Hypothalamus (tissue), 51 donors: ENCODE measurements at places on chromosomes 2 and 18.
A peak's percentile ranks its signal among the peaks of the same experiment; 100 is the strongest.

DNA sequence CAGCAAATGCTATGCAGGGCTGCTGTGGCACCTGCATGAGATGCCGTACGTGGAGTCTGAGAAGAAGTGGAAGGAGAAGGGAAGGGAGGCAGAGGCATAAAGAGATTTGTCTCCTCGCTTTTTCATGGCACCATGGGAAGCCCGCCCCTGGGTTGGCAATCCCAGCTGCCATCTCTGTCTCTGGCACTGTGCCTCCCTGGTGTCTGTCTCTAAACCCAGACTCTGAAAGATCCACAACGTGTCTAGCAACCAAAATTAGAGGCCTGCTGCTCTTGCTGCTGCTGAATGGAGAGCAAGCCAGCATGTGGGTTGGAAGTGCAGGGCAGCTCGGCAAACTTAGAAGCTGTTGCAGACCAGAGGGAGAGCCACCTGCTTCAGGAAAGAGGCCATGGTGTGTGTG lies 53.1 kb downstream of the INO80C start:
- peak; percentile 18 for DNase-seq

- DNase-seq: no peak
Measured at GRCh38 chr18:8962855-8963635, 139.5 kb upstream of the NDUFV2 start.

DNA sequence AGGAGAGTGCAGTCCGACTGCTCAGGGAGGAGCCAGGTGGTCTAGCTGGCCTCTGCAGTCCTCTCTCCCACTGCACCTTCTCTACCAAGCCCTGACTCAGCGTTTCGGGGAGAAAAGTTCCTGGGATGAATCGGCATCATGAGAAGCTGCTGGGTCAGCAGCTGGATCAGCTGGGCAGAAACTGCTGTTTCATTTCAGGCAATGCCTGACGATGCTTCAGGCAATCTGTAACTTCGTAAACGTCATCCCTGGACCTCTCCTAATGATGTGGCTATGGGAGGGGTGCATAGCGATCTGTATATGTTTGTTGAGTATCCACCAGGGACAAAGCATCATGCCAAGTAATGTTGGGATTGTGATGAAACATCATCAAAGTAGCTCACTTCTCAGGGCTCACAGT lies 20.7 kb downstream of the LIPG start:
- no peak for DNase-seq

DNA sequence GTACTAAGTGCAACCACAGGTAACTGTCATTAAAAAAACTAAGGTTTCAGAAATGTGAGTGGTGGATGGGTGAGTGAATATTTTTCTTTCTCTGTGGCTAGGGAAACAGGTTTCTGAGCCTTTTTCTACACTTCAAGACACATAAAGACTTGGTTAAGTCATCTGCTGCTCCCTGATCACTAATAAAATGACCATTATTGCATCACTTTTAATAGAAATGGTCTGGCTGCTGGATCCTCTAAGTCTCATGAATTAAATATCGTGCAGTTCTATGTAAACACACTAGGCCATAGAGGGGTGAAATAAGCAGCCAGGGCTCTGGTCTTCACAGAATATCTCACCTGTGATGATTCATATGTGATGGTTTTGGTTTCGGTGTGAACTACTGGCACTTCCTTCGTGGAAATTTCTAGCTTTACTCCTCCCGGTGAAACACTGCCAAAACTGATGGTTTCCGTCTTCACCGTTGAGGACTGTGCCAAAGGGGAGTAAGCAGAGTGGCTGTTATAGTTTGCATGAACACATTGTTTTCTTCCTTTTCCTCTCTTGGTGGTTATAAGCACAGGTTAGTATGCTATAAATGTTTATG lies 100.4 kb upstream of the ZBTB14 start:
- DNase-seq: no peak

- DNase-seq: no peak
Measured at GRCh38 chr2:163734881-163735684, 725 bp downstream of the FIGN start.

GRCh38 chr2:230990899-230991150 lies 5.1 kb upstream of the SPATA3 start:
- DNase-seq: no peak

GRCh38 chr2:228549441-228550007 lies 368.0 kb upstream of the SPHKAP start:
- no peak for DNase-seq

- DNase-seq: no peak
Measured at GRCh38 chr2:179825494-179825893, 35.9 kb downstream of the ZNF385B start.

DNA sequence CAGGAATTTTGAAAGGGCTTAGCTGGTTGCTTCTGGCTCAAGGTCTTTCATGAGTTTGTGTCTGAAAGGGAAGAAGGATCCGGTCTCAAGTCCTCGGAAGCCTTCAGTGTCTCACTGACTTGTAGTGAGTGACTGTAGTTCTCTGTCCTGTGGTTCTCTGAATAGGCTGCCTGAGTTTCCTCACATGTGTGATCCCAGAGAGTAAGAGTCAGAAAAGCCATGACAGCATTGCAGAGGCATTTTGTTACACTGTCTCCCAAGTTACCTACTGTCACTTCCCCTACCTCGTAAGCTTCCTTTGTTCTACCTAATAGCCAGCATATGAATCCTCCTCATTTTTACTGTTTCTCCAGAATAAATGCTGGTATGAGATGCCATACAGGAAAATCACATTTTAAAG lies 709.1 kb upstream of the CHAC2 start:
- DNase-seq: no peak

DNA sequence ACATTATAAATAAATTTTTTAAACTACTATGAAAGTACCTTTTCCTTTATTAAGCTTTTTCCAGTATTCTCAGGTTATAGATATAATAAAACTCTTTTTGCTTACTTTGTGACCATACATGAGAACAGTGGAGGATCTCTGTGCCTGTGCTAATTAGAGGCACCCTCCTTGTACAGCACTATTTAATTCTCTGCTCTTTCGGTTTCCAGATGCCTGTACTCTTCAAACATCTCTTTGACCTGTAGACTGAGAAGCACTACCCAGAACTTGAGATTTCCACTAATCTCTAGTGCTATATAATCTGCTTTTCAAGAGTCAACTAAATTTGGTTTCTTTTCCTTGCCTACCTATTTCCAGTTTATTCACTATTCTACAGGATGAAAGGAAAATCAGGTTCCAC lies 131.1 kb downstream of the GULP1 start:
- DNase-seq: no peak

DNA sequence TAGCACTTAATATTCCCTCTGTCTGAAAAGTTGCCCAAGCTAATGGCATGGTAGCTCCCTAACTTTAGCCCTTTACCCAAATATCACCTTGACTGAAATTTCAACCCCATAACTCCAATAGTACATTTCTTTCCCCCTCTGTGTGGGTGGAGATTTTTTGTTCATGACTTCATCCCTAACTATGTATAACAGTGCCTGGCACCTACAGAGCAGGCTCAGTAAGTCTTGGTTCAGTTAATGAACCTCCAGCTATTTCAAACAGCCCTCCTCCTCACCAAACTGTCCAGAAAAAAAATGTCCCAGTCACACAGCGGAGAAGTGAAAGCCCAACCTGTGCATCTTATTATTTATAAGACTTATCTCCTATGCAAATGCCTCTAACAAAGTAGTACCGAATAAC lies 18.6 kb downstream of the BUB1 start:
- DNase-seq: no peak

GRCh38 chr2:41870265-41870585 lies 177.6 kb upstream of the PKDCC start:
- DNase-seq: no peak

DNA sequence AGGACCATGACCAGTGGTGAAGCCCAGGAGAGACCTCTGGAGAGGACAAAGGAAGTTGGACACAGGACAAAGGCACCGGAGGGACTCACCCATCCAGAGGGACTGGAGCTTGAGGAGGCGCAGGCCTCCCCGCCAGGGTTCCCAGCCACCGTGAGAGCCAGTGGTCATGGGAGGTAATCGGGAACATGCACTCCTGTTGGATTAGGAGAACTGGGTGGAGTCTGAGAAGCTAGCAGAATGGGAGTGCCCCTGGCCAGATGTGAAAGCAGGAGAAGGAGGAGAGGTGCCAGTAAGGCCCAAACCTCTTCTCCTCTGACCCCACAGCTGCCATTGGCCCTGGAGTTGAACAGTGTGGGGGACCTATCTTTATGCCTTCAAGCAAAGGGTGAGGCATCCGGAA lies 20.3 kb downstream of the POU3F3 start:
- no peak for DNase-seq

DNA sequence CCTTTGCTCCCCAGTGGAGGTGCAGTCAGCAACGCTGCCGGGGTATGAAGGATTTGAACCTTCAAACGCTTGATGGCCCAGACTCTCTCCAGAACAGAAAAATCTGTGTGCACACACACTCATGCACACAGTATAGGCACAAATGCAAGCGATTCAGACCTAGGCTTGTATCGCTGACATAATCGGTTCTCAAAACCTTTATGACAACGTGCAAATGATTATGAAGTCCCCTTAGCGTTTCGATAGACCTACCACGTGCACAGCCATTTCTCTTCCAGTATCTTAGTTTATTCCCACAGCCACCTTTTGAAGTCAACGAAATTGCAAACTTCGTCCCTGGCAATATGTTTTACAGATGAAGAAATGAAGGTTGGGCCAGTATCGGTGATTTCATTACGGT lies 138.9 kb upstream of the MYCN start:
- no peak for DNase-seq

DNA sequence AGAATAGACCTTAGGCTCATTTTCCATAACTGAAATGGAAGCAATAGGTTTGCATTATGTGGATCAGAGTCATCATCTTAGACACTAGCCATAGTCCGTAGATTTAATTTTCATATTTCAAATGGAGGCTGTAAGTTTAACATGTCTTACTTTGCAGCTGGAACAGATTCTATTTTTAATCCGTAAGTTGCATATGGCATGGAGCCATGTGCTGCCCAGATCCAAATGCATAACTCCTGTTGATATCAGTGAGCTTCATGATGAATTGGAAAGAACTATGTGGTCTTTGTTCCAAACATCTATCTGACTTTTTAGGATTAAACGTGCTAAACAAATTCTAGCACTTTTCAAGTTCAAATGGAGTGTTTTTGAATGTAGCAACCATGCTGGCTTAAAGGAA lies 43.4 kb downstream of the MEIS1 start:
- DNase-seq: no peak

GRCh38 chr2:191126386-191127085 lies 24.3 kb downstream of the STAT4 start:
- DNase-seq: no peak

- DNase-seq: no peak
Measured at GRCh38 chr18:36527740-36528455, 230.4 kb downstream of the FHOD3 start.

DNA sequence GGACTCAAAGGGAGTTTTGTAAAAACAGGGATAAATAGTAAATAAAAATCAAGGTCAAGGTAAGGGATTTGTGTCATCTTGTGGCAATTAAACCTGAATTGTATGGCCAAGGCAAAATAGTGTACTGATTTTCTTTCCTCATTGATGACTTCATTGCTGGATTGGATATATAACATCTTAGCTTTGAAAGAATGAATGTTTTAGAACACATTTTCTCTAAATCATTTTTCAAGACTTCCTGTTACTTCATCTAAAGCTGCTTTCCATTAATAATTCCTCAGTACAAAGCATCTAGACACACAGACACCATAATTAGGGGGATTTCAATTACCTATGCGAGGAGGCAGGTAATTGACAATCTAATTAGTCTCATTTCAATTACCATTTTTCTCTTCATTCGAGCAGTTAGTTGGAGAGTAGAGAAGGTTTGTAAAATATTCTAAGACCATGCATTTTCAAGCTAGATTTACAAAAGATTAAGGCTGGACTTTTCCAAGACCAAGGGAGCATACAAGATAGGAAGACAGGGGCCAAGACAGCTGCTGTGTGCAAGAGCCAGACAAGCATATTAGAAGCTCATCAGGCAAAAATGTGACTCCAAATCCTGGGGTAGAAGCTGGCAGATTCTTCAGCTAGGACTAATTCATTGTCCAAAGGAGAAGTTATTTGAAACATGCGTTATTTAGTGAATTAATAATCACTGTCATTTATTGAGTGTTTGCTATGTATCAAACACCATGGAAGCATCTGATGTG lies 253.6 kb downstream of the EPHA4 start:
- DNase-seq: no peak

GRCh38 chr18:58726671-58727070 lies 55.4 kb downstream of the MALT1 start:
- DNase-seq: no peak

DNA sequence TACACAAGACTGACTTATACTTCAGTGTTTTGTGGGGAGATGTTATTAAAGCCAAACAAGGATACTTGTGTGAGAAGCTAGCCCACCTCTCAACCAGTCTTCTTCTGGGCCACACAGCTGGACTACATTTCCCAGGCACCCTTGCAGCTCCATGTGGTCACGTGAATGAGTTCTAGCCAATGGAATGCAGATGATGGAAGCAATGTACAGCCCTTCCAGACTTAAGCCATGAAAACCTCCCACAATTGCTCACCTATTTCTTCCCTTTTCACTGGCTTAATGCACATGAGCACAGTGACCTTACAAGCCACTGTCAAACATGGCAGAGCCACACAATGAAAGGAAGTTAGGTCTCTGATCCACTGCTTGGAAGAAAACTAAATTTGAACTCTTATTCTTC lies 20.4 kb upstream of the FEZ2 start:
- DNase-seq: no peak

DNA sequence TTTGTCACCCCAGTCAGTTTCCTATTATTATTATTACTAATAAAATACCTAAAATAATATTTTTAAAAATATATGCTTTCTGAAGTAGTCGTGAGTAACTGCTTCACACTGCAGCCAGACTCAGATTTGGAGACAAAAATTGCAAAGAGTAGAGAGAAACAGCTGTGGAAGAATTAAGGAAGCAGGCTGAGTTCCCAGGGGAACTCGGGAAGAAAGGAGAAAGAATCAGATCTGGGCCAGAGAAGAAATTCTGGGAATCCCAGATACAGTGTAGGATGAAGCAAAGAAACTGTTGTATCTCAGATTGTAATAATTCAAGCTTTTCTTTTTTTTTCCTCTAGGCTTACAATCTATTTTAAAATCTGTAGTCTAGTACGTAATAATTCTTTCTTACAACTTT lies 182.3 kb downstream of the FTCDNL1 start:
- DNase-seq: no peak

DNA sequence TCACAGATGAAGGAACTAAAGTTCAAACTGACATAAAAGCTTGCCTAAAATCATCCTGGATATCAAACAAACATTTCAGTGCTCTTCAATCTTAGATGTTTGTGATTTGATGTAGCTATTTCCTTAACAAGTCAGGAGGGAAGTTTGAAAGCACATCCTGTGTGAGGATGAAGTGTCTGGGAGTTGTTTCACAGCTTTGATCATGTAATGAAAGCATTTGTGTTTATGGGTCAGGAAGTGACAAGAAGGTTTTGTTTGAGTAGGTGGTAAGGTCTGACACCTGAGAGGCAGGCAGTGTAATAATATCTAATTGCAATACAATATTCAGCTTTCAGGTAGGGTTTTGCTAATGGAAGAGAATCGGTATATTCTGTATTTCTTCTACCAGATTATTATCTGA lies 26.0 kb upstream of the CSRNP3 start:
- DNase-seq: no peak

GRCh38 chr18:2846636-2847316 lies at the start of gene EMILIN2:
Gene EMILIN2 (plus strand): TSS chr18:2847006. CDS start chr18:2847189, 183 bp downstream.
- no peak for DNase-seq

- no peak for DNase-seq
Measured at GRCh38 chr2:232528746-232529460, 2.9 kb downstream of the CHRND start.

GRCh38 chr2:102313950-102314349 lies 2.6 kb downstream of the IL1RL1 start:
- DNase-seq: no peak

GRCh38 chr18:24273596-24273995 lies 124.0 kb downstream of the OSBPL1A start:
- DNase-seq: no peak

GRCh38 chr18:61155586-61155985 lies 177.6 kb upstream of the CDH20 start:
- DNase-seq: no peak
